ENCODE measurements at places on chromosomes 1 and 21.

GRCh38 chr1:202015662-202015937 lies 5.2 kb downstream of the ELF3 start:
- ATAC-seq: no peak

GRCh38 chr1:61585714-61586113 lies 139.2 kb downstream of the TM2D1 start:
- no peak for ATAC-seq

DNA sequence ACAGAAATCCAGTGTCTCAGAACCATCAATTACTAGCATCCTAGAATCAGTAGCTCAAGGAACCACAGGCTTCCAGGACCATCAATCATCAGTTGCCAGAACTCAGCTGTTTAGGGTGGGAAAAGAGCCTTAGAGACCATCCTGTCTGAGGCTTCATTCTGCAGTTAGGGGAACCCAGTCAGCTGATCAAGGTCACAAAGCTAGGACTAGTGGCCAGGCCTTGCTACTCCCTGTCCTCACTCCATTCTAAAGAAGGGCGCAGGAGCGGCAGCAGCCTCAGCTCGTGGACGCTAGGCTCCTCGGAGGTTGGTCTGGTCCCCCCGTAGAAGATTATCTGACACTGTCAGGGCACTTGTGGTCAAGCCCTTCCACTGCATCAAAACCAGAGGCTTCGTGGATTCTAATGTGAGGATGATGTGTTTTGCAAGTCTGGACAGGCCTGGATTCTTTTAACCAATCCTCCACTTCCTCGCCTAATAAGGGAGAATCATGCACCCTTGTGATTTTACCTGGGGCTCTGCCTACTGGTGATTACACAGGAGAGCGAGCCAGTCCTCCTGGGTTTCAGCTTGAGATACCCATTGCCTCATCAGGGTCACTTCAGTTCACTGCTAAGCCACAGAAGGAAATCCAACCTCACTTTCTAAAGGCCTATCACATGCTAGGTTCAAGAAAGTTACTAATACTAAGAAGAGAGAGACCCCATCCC lies 41.7 kb upstream of the IFFO2 start:
- ATAC-seq: no peak

DNA sequence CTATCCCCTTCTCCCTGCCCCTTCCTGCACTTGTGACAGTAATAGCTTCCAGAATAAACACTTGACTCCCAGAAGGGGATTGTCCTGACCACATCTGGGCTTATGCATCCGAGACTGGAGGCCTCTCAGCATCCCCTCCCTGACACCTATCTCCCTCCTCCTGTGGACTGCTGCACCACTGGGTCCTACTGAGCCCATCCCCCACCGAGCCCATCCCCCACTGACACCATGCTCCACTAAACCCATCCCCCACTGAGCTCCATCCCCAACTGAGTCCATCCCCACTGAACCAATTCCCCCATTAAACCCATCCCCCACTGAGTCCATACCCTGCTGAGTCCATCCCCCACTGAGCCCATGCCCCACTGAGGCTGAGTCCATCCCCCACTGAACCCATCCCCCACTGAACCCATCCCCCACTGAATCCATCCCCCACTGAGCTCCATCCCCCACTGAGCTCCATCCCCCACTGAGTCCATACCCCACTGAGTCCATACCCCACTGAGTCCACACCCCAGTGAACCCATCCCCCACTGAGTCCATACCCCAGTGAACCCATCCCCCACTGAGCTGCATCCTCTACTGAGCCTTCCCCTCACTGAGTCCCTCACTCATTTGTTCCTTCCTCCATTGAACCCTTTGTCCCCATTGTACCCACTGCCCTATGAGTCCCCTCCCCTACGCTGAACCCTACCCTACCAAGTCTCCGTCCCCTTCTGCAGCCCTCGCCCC lies 5.6 kb downstream of the PDZK1IP1 start:
- no peak for ATAC-seq

DNA sequence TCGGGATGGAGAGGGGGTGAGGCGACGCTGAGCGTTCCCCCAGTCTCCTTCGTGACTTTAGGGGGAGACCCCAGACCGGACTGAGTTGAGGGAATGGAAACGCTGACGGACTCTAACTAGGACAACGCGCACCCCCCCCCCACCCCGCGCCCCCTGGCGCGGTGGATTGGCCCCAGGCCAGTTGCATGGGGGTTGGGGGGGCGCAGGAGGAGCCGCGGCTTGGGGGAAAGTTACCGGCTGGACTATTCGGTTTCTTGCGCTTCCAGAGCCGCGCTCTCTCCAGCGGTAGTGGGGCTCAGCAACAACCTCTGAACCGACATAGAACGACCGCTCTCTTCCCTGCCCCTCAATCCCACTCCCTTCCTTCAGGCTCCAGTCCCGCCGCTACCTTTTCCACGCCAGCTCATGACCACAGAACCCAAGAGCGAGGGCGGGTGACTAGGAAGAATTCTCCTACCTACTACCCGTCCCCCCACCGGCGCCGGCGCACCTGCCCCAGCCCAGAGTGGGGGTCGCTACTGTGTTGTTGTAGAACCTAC lies 694 bp downstream of the ZBTB7B start:
- ATAC-seq: no peak

DNA sequence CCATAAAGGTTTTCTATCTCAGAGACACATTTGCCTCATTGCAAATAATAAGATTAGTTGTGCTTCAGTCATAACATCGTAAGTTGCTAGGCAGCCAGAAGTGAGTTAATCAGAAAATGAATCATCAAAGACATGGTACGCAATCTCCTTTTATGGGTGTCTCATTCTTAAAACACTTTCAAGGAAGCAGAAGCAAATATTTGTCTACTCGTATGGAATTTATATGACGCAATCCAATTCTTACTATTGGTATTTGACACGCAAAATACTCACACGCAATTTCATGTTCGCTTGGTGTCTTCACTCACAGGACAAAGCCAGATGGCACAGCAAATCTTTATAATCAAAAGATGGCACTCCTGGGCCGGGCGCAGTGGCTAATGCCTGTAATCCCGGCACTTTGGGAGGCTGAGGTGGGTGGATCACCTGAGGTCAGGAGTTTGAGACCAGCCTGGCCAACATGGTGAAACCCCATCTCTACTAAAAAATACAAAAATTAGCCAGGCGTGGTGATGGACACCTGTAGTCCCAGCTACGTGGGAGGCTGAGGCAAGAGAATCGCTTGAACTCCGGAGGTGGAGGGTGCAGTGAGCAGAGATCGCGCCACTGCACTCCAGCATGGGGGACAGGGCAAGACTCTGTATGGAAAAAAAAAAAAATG lies 56.4 kb downstream of the HLCS start:
- ATAC-seq: peak; percentile 92

DNA sequence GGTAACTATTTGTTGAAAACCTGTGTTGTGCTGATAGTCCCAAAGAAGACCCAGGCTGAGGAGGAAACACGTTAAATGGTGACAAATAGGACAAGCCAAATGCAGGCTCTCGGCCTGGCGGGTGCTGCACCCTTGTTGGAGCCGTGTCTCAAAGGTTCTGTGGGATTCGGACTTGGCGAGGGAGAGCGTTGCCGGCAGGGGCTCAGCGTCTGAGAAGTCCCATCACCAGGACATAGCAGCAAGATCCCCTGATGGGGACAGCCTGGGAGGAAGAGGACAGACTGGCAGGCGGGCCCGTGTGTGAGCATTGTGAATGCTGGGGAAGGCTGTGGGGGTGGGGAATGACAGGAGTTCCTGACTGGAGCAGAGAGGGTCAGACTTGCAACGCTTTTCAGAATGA lies 142.5 kb downstream of the PGBD5 start:
- no peak for ATAC-seq

- ATAC-seq: no peak
These were observed 140.2 kb upstream of the TIAM1 start for GRCh38 chr21:31484219-31484618.

DNA sequence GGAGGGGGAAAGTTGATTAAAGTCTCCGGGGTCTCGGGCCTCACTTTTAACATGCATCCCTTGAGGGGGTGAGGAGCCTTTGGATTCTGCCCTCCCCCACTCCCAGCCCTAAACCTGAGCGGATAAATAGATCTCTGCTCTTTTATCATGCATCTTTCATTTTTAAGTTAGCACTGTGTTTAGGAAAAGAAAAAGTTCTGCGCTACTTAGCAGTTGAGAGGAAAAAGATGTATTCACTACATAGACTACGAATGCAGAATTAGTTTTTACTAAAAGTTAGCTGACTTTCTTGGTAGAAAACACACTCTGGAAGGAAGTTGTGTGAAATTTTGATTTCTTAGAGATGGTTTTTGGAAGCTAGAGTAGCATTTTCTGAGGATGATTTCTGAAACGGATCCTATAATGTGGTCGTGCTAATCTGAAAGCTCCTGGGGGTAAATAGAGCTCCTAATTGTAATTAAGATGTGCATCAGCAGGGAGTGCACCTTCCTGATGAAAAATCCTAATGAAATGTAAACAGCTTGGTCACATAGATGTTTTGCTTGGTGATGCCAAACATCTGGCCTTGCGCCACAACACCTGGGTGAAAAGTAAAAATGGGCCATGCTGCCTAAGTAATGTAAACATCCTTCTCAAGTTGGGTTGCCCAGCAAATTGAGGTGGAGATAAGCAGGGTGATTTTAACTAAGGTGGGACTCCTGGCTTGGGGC lies 1.8 kb downstream of the ROR1 start:
- no peak for ATAC-seq

- ATAC-seq: no peak
These were observed 332.1 kb downstream of the DPYD start for GRCh38 chr1:97588772-97589171.

DNA sequence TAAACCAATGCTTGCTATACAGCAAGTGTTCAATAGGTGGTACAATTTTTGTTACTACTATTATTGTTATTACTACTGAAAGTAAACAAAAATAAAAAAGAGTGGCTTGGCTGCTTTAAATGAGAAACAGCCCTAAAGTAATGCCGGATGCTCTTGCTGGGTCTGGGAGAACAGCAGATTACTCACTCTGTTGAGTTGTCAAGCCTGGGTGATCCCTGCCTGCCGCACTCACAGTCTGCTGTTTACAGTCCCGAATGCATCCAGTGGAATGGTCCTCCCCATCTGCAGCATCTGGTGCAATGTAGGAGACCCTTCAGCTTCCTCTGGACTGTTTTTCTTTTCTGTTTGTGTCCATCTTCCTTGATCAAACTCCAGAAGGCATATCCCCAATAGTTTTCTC lies 102.7 kb upstream of the IVNS1ABP start:
- peak; percentile 73 for ATAC-seq

DNA sequence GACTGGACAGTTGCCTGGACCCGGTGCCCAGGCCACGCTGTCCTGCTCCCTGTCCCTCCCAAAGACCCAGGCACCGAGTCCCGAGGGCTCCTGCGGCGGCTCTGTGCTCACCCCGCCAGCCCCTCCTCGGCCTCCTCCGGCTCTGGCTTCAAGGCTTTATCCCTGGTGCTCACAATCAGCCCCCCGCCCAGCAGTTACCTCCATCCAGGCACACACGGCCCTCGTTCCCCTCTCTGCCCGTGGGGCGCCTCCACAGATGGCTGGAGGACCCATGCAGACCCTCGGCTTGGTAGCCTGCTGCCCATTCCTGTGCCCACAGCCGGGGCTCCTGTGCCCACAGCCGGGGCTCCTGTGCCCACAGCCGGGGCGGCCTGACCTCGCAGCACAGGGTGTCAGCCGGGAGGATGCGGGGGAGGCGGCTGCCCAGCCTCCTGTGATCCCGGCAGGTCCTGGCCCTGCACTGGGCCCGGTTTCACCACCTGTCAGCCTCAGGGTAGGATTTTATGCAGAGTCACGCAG lies 52.3 kb upstream of the COL18A1 start:
- no peak for ATAC-seq

- no peak for ATAC-seq
These were observed 9.9 kb upstream of the SYTL1 start for GRCh38 chr1:27331922-27332321.

GRCh38 chr1:173424782-173425407 lies 52.2 kb upstream of the PRDX6 start:
- ATAC-seq: no peak

DNA sequence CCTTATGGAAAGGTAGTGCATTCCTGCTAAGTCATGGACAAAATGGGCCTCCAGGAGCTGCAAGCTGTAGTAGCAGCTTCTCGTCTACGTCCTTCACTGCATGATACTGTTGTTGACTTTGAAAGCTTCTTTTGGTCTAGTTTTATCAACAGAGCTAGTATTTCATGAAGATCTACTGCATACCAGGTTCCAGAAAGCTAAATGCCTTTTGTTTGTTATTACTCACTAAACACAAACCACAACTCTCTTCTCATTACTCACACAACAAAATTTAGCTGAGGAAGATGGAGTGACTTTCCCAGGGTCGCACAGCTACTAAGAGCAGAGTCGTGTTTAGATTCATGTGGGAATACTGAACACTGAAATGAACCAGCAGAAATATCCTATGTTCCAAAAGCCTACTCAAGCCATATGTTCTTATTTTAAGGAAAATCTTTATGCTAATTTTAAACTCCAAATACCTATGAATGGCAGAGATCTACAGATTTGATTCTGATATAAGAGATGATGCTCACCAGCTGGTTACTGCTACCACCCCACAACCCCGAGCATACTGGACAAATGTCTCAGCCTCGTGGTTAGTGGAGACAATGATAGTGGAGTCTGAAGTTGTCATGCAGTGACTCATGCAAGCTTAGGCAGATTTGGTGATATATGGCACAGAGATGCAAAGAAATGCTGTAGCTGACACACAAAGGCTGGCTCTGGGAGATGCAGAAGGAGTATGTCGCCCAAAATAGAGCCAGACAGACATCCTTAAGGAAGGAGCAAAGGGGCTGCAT lies 20.6 kb downstream of the PGBD2 start:
- ATAC-seq: no peak

DNA sequence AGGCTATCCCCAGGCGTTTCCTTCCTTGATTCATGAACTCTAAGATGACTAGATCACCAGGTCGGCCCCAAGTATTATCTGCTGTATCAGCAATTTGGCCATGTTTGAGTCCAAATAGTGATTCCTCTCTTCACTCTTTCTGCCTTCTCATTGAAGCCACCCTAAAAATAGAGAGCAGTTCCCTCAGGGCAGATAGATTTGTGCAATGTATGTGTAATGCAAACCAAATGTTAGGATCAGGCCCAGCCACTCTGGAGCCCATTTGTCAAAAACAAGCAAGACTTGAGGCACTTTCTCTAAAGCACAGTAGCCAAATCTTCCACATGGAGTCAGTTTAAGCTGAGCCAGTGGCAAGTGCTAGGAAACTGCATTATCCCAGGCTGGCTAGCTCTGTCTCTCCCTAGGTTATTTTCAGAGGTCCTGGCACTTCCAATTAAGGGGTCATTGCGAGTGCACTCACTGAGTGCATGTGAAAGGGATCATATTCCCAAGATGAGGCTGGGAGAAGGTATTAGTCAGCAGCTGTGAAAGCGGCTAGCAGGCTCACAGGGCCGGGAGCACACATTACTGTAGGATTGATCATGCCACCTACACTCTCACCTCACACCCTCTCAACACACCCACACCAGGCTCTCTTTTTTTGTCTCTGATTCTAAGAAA lies 97.9 kb upstream of the RAB3GAP2 start:
- peak; percentile 91 for ATAC-seq

GRCh38 chr21:18725653-18726052 lies 322.1 kb upstream of the TMPRSS15 start:
- no peak for ATAC-seq

GRCh38 chr1:8889103-8889846 lies 10.8 kb upstream of the ENO1 start:
- ATAC-seq: peak; percentile 53

Data from SK-N-SH treated with all-trans-retinoic acid at 6 μM for 48 hours (cell line).